CD4-positive, alpha-beta T cell treated with Interleukin-4 for 1 hour (primary cell): ENCODE measurements at places on chromosomes 16 and 17.
A peak's percentile ranks its signal among the peaks of the same experiment; 100 is the strongest.

DNA sequence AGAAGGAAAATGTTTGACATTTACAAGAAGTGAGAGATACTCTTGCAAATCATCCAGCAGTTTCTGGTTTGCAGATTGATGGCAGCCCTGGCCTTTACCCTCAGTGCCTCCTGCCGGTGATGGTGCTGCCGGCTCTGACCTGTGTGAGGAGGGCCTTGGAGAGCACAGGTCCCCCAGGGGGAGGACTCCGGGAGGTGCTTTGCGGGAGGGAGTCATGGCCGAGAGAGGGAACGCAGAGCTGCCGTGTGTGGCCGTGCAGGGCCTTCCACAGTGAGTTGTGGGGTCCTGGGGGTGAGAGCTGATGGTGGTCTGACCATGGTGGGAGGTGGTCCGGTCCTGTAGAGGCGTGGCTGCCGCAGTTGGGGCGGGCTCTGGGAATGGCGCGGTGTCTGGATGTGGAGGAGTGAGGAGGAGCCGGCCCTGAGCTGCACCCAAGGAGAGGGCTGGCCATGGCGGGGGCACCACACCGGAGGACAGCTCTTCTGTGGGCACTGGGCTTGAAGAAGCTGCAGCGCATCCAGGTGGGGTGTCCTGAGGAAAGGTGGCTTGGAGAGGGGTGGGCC lies 28.0 kb upstream of the ZNF750 start:
- no peak for DNase-seq

- DNase-seq, result no peak
These were observed 15.3 kb upstream of the SEC14L1 start for GRCh38 chr17:77125432-77125901.

- DNase-seq, result no peak
These were observed 6.6 kb upstream of the ZNF629 start for GRCh38 chr16:30793508-30794069.

DNA sequence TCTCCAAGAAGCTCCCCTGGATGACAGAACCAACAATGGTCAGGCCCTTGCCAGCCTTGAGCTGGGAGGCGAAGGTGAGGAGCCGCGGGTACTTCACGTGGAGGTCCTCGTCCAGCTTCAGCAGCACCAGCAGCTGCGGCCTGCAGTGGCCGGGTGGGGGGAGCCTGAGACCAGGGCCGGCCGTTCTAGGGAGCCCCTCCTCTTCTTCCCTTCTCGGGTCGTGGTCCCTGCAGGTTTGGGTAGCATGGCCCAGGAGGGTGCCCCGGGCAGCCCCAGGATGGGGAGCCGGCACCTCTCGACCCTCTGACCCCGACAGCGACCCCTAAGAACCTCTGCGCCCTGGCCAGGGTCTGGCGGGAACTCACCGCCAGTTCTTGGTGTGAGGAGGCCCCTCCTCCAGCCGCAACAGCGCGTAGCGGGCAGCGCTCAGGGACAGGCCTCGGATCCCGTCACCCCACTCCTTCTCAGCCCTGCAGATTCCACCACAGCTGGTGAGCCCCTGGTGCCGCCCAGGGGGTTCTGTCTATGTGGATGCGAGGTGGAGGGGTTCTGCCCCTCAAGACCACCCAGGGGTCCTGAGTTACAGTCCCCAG lies 3.1 kb upstream of the LCAT start:
- no peak for DNase-seq

DNA sequence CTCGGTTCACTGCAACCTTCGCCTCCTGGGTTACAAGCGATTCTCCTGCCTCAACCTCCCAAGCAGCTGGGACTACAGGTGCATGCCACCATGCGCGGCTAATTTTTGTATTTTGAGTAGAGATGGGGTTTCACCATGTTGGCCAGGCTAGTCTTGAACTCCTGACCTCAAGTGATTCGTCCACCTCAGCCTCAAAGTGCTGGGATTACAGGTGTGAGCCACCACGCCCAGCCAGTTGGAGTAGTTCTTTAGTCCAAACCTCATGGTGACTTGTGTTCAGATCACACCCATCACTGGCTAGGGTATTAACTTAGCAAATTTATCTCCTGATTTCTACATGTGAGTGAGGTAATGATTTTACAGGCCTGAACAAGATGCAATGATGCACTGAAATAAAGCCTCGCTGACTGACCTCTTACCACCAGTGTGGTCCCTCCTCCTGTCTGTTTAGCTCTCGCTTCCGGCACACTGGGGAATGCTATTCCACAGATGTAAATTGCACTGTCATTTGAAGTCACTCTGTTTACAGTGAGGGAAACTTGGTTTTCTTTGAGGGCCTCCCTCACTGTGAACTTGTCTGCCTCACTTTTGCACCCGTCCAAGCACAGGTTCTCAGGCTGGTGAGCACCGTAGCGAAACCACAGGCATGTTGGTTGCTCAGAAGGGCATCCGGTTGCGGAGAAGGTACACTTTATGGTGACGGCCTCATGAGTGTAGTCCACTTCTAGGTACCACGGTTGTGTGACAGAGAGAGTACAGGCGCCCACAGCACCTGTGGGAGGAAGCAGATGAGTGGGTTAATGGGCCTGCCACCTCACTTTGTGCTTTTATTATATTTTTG lies 5.5 kb downstream of the IGSF6 start:
- peak; percentile 81 for DNase-seq

- DNase-seq, result no peak
These were observed 19.8 kb upstream of the SLC39A11 start for GRCh38 chr17:73112246-73112645.

DNA sequence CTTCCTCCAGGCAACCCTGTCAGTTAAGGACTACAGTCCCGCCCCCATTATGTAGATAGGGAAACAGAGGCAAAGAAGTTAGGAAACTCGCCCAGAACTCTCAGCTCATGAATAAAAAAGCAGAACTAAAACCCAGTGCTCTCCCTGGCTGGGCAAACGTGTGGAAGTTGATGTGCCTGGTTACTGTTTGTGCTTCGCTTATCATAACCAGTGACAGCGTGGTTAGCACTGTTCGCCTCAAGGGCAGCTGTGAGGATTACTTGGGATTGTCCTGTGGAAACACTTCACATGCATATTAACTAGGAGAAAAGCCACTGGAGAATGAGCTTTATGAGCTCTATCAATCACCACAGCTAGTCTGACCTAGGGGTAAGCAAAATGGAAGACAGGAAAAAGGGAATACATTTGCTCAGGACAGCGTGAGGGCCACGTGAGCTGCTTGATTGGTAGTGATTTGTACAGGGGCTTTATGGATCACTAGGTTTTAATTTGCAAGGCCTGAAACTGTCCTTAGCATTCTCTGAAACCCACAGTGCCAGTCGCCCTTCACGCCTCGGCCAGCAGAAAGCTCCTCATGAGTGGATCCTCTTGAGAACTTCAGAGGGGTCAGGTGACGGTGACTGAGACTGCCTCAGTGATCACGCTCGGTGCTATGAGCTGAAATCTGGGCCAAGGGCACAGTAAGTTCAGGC lies 19.9 kb downstream of the CYB5D2 start:
- DNase-seq, result no peak

DNA sequence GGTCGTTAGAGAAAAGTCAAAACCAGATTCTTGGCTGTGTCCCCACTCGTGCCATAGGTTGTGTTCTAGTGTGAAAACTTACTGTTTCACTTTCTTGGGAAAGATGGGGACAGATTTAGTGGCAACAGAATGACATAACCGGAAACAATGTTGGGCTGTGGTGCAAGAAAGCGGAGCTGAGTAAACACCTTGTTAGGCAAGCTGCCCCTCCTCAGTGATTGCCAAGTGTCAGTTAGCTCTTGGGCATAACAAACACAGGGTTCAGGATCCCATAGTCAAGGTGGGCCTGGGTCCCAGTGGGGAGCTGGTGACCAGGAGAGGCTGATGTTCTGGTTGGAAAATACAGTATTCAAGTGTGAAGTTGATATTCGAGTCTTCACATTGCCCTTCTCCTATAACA lies 15.4 kb downstream of the UBN1 start:
- DNase-seq, result no peak

GRCh38 chr17:45581860-45582259 lies 91.3 kb upstream of the PLEKHM1 start:
- DNase-seq, result no peak

DNA sequence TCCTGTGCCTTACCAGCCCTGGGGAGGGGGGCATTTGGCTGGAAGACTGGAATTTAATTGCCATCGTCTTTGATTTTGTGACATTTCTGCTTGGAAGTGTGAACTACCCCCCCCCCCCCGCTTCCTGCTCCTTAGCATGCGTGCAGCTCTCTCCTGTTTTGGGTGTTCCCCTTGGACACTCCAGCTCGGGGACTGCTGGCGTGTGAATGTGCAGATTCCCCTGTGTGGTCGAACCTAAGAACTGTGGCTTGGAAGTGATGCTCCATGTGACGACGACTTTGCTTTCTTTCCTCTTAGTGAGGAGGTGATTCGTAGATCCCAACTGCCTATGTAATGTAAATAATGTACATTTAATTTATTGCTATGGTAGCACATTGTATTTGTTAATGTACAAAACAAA lies 26.1 kb downstream of the OR1D5 start:
- DNase-seq, result peak; percentile 10

GRCh38 chr16:64700628-64701027 lies 421.2 kb downstream of the CDH11 start:
- DNase-seq, result no peak

DNA sequence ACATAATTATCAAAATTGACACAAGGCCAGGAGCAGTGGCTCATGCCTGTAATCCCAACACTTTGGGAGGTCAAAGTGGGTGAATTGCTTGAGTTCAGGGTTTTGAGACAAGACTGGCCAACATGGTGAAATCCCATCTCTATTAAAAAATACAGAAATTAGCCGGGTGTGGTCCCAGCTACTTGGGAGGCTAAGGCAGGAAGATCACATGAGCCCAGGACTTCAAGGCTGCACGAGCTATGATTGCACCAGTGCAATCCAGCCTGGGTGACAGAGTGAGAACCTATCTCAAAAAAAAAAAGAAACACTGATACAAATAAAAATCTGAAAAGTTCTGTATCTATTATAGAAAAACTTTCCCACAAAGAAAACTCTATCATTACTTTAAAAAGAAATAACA lies 15.5 kb downstream of the MYH10 start:
- no peak for DNase-seq

DNA sequence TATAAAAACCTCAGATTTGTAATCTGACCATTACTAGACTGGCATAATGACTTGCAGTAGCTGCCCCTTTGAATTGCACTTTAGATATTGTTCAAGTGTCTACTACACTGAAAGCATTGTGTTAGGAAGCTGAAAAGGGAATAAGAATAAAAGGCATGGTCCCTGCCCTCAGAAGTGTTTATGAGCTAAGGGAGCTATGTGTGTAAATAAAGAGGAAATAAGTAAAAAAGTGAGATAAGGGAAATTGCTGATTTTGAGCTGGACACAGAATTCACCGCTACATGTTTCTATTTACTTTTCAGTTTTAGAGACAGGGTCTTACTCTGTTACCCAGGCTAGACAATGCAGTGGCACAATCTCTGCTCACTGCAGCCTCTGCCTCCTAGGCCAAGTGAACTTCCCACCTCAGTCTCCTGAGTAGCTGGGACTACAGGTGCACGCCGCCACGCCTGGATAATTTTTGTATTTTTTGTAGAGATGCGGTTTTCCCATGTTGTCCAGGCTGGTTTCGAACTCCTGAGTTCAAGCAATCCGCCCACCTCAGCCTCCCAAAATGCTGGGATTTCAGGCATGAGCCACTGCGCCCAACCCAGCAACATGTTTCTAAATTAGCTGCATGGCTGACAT lies 57.0 kb downstream of the GRB2 start:
- DNase-seq, result no peak

DNA sequence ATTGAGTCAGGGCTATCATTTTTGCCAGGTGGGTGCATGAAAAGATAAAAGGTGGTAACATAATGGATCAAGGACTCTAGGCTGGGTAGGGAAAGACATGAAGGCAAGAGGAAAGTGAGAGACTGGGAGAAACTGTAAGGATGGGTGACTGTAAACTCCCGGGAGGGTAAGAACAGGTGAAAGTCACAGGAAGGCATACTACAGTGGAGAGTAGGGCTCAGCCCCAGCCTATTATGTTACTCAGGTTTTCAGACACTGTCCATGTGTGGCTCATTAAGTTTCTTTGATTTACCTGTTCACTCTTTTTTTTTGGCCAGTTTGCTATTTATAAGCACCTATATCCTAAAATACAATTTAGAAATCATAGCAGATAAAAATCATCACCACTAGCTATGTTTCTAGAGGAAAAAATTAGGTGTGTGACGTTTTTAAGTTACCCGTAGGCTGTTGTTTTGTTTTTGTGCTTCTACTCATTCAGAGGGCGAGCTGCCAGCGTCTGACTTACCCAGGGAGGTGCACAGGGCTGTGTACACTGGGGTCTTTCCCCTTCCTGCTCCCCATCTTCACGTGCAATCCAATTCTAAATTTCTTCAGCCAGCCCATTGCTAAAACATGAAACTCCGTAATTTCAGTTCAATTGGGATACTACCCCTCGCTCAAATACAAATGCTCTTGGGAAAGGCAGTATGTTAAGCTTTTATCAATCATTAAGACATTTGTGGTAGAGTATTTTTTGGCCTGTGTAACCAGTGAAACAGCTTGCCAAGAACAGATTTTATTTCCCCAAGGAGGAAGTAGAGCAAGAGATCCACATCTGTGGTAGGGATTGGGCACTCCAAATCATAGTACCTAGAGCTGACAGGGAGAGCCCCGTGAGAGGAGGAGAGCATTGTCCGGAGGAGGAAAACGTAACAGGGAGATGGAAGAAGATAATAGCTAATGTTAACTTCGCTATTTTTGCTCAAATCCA lies 21.7 kb upstream of the VWA3A start:
- DNase-seq, result no peak

DNA sequence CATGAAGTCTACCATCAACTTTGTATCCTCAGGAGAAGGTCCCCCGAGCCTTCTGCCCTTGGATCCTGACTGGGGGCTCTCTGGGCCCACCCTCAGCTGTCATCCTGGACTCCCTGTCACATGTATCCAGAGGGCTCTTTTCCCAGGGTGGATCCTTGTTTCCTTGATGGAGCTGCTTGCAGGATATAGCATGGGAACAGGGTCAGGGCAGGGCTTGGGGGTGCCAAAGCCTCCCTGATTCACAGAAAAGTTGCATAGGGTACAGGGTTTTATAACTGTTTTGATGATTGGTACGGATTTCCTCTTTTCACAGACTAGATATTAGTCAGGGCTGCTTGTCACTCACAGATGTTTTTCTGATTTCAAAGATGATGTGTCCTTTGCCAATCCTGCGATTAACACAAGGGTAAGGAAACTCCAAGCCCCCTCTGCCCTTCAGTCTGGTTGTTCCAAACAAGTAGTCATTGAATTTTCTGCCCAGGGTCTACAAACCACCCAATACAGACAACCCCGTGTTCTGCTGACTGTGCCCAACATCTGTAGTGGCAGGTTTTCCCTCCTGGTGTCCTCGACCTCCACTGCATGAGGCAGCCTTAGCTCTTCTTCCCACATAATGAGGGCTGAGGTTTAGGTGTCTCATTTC lies 20.6 kb upstream of the SLC35G3 start:
- DNase-seq, result peak; percentile 54

DNA sequence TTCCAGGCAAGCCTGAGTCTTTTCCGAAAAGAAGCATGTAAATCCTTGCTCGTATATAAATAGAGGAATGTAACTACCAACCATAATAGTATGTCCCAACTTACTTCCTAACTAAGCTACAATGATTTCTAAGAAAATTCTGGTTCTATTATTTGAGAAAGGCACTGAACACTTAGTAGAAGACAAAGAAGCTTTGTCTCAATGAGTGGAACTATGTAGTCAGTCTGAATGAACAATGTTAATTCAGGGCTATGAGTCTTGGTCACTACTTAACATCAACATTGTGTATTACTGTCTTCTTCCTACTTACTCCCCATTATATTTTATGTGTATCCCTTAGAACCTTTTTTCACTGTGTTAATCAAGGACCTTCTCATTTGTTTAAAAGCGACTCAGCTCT lies 206.0 kb downstream of the CYB561 start:
- DNase-seq, result no peak
